DND-41 (cell line): ENCODE measurements at places on chromosomes 16 and 17.

DNA sequence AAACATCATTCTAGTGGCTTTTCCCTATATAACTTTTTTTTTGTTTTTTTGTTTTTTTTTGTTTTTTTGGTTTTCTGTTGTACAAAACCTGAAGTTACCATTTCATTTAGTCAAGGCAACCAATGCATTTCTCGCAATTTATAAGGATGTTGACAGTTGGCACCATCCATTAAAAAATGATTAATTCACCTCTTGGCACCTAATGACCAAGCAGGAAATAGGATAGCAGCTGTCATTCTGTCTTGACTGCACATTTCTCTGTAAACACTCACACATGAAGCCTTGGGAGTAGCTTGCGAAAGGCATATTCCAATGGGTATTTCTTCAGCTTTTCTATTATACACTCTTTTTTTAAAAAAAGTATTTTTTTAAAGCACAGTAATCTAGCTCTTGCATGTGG, 77.5 kb downstream of the SYCE1L start:
- no peak for DNase-seq

DNA sequence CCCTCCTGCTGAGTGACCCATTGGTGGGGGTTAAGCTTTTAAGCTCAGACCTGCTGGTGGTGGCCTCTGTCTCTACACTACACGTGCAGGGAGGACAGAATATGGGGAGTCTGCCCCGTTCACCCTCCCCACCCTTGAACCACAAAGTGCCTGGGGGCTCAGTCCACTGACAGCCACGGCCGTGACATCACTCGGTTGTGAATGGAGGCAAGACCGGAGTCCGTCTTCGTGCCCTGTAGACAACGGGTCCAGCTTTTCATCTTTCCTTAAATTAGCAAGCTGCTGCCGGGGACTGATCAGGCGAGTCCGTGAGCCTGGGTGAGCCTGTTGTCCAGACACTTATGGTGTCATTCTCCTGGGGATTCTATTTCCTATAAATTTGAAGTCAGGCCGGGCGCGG, 67.4 kb downstream of the CRISPLD2 start:
- DNase-seq: no peak

- DNase-seq: no peak
These were observed 30.6 kb downstream of the CDRT15 start for GRCh38 chr17:14205992-14206461.

DNA sequence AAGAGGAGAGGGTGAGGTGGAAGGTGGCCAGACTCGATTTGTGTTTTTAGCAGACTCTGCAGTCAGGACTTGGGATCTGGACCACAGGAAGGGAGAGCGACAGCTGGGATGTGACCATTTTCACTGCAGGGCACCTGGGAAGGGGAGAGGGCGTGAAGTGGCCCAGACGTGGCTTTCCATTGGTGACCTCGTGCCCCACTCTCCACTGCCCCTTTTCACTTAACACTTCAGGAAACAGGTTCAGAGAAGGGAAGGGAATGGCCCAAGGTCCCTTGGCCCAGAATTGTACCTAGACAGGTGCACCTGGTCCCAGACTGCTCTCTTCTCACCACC, 22.9 kb upstream of the MPRIP start:
- DNase-seq: no peak

GRCh38 chr16:53974484-53975080, 270.6 kb downstream of the FTO start:
- no peak for DNase-seq

GRCh38 chr17:67655478-67656148, 62.1 kb upstream of the NOL11 start:
- no peak for DNase-seq

DNA sequence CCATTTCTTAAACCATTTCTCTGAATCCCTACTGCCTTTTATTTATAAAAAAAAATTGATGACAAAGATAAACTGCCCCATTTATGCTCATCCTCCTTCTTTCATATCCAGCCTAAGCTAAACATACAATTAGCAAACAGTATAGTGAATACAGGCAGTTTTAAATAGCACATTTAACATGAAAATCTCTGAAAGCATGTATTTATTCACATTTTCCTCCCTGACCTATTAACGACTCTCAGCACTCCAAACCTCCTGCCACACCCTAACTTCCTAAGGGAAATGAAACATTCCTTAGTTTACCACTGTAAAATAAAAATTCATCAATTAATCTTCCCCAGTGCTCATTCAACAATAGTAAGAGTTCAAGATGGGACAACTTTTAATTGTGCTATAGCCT, 56.9 kb downstream of the TRIM37 start:
- no peak for DNase-seq

- DNase-seq: no peak
These were observed 2.2 kb downstream of the IL34 start for GRCh38 chr16:70648606-70649005.

DNA sequence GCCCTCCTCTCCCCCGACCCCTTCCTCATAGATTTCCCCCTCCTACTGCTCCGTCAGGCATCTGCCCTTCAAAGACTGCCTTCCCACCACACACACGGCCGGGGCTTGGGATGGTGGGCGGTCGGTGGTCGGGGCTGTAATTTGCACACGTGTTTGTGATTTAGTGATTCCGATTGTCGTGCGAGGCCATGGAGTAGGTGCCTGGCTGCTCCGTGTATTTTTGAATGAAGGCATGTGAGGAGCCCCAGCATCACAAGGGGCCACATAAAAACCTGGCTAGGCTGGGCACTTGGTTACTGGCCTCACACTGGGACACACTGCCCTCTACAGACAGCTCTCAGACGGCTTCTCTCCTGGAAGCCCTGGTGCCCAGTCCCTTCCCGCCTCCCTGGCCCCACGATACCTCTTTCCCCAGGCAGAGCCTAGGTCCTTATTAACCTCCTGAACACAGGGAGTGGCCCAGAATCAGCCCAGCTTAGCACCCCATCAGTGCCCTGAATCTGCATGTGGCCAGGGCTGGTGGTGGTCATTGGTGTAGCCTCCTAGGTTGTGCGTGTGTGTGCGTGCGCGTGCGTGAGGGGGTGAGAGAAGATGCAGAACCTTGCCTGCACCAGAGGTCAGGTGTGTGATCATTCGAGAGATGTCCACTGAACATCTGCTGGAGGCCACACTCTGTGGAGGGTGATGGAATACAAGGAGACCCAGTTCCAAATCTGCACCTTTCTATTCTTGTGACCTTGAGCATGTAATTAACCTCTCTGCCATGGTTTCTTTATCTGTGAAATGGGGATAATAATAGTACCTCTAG, 1.3 kb upstream of the SOCS1 start:
- DNase-seq: peak; percentile 75

- no peak for DNase-seq
These were observed 137.9 kb upstream of the GSE1 start for GRCh38 chr16:85475233-85475632.

- no peak for DNase-seq
These were observed 90.6 kb downstream of the TOX3 start for GRCh38 chr16:52456368-52456767.

- no peak for DNase-seq
These were observed 2.5 kb upstream of the PRR29 start for GRCh38 chr17:63995626-63996025.

GRCh38 chr16:1520461-1520860, 13.0 kb upstream of the TMEM204 start:
- DNase-seq: no peak

GRCh38 chr17:64007838-64008282, 9.7 kb downstream of the PRR29 start:
- no peak for DNase-seq

GRCh38 chr16:75599452-75600277, 23.4 kb downstream of the ADAT1 start:
- no peak for DNase-seq

GRCh38 chr16:74521691-74522090, 85.2 kb downstream of the GLG1 start:
- no peak for DNase-seq

DNA sequence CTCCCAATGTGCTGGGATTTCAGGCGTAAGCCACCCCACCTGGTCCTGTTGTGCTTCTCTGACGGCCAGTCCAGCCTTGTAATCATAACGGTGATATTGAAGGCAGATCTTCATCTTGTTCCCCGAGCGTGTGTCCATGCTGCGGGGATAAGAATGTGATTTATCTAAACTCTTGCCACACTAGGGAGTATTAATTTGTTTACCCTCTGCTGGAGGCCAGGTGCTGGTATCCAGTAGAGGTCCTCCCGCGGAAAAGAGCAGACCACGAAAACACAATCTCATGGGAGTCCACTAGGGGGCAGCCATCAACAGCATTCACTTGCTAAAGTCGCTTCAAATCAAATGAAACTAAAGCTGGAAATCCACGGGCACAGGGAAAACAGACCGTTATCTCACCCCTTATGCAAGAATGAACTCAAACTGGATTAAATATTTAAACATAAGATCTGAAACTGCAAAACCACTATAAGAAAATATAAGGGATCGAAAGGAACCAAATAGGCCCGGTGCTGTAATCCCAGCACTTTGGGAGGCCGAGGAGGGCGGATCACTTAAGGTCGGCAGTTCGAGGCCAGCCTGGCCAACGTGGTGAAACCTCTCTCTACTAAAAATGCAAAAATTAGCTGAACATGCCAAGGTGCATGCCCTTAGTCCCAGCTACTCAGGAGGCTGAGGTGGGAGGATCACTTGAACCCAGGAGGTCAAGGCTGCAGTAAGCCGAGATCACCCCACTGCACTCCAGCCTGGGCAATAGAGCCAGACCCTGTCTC, 22.3 kb upstream of the RBBP6 start:
- DNase-seq: peak; percentile 80

DNA sequence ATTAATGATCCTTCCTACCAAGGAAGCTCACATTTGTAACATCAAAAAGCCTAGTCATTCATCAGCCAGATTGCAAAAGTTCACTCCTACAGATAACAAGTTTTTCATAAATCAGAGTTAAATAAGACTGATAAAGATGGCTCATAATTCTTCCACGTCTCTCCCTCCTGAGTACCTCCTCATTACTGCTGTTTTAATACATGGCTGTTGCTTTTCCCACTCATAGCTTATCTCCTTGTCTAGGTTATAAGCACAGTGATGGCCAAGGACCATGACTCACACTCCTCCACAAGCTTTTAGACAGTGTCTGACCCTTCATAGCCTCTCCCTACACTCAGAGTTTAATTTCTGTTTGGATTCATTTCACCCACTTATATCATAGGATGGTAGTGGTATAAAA, 100.9 kb upstream of the MON1B start:
- DNase-seq: no peak

DNA sequence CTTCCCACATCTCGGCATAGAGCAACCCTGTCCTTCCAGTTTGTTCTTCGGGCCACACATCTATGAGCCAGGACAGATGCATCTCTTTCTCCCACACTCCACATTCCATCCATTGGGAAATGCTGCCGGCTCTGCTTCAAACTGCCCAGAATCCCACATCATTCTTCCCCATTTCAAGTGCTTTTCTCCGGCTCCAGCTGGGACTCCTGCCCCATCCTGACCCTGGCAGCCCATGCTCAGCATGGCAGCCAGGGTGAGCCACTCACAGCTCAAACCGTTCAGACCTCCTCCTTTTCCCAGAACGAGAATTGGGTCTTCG, 132.8 kb upstream of the SDK2 start:
- DNase-seq: no peak

DNA sequence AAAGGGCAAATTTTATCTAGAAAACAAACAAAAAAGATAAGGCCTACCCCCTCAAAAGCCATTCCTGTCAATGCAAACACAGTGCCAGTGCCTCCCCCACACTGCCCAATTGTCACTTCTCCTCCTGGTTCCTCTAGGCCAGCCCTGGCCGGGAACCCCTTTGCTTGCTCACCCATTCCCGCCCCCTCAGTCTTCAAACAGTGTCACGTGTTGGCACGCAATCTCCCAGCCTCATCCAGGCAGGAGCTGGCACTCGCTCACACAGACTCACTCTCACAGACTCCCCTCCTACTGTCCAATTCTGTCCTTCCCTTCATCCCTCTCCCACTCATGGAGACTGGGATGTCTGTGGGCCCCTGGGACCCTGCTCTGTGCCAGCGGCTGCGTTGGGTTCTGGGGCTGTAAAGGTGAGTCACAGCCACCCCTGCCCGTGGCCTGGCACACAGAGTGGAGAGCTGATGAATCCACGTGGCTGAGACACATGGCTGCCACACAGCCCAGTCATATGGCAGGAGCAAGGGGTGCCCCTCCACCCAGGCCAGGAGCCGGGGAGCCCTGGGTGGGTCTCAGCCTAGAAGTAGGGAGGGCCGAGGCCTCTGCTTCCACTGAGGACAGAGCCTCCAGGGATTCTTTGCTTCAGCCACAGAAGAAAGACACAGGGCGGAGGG, 54.8 kb downstream of the VAC14 start:
- DNase-seq: no peak

- no peak for DNase-seq
These were observed 2.6 kb upstream of the SRL start for GRCh38 chr16:4244254-4245076.

GRCh38 chr16:83013071-83013470, 386.3 kb downstream of the CDH13 start:
- no peak for DNase-seq

GRCh38 chr17:41592601-41593305, 6.1 kb upstream of the KRT14 start:
- no peak for DNase-seq

DNA sequence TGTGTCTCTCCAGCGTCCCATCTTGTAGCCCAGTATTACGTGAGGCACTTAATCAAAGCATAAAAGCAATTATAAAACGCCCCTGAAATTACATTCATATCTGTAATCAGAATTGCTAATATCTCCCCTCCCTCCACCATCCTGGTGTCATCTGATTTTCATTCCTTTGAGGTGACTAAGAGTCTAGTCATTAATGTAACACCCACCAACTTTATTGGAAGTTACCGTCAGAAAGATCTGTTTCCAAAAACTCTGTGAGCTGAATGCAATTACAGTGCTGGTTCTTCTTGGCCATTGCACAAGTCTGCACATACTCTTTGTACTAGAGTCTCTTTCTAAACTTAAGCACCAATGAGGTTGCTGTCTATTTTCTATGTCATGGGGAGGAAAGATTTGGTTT, 12.5 kb upstream of the MAF start:
- DNase-seq: no peak

- no peak for DNase-seq
These were observed 76.2 kb upstream of the CDC42EP4 start for GRCh38 chr17:73387746-73388577.

DNA sequence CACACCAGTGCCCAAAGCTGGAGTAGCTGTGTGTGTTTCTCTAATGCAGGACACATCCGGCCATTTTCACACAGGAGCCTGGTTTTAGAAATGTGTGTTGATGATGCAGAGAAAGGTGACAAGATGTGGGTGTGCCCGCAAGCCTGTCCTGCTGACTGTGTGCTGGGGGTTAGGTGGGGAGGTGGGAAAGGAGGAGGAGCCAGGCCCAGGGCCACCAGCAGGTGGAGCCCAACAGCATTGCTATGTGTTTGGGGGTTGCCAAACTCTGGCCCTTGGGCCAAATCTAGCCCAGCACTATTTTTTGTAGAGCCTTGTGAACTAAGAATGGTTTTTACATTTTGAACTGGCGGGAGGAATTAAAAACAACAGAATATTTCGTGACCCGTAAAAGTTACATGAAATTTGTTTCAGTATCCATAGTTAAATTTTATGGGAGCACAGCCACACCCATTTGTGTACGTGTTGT, 61.7 kb upstream of the LGALS9 start:
- peak; percentile 15 for DNase-seq

- DNase-seq: no peak
These were observed 47.7 kb downstream of the TK2 start for GRCh38 chr16:66502020-66502913.
